ENCODE measurements at places on chromosomes 12 and 14. TPM values are rescaled to one million over a fixed set of nuclear protein-coding genes. Genes with fewer than 3 reads are reported as not detected.

DNA sequence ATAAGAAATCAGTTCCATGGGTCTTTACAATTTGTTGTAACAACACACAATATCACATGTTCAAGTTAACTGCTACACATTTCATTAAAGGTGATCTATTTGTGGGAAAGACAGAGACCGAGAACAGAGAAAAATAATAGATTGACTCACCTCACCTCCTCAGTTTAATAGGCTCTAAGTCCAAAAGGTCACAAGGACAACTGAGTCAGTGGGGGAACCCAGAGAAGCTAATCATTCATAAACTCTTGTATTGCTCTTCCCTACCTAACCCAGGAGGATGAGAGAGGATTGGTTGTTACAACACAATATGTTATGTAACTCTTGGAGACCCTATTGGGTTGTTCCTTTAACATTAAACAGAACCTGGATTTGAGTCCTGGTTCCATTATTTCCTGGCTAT is 72.2 kb upstream of the CRY1 start:
- DNase-seq: no peak

GRCh38 chr12:54167500-54167896 is 21.3 kb downstream of the SMUG1 start:
- no peak for DNase-seq

DNA sequence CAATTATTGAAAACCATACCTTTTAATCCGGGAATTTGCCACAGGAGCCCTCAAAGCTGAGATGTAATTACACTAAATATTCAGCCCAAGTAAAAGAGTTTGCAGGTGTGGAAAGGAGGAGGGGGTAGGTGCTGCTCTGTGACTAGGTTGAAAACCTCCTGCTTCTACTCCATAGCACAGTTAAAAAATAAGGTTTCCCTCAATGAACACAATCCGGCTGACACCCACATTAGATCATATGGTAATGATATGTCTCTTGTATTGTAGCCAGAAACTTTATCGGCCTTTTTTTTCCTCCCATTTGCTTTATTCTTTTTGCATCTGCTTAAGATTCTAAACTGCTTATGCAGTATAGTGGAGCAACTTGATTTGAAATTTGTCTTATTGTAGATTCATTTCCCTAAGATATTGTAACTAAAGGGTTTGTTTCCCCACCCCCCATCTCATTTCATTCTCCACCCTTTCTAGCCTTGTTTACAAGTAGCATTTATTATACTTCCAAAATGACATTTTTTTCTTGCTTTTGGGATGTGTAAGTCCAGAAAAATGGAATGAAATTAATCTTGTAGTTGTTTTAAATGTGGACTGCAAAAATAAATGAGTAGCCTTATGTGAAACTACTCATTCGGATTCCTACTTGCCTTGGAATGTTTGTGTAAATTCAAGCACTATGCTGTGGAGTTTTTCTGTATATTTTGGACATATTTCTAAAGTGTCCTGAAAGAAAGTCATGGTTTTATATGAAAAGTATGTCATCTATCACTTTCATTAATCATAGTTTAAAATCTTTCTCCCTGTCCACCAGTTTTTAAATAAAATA is at the start of gene DCN:
DCN (minus strand) TSS at position 182 of the 820 bp plus-strand sequence. CDS start 4,265 bp downstream, outside the sequence.
- DNase-seq: no peak

- DNase-seq: no peak
These were observed 28.4 kb upstream of the A2M start for GRCh38 chr12:9143929-9144729.

DNA sequence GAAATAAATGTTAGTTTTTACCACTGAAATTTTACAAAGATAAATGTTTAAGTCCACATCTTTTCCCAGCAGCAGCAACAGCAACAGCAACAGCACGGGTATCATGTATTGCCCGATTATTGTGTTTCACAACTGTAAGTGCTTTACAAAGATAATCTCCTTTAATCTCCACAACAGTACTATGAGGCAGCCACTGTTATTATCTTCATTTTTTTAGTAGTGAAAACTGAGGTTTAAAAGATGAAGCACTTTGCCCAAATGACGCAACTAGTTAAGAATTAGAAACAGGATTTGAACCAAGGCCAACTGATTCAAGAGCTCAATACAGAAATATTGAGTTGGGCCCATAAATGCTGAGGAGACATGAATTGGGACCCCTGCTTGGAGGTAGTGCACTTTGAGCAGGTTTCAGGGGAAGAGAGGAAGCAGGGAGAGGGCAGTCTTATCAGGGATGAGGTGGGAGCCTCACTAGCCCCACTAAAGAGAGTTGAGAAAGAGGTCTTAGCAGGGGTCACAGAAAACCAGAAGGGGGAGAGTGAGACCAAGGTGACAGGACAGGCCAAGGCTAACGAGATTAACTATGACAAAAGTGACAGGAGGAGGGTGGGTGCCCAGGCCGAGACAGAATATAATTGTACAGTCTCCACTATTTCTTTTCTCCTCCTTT is 15.3 kb downstream of the KRT2 start:
- no peak for DNase-seq

DNA sequence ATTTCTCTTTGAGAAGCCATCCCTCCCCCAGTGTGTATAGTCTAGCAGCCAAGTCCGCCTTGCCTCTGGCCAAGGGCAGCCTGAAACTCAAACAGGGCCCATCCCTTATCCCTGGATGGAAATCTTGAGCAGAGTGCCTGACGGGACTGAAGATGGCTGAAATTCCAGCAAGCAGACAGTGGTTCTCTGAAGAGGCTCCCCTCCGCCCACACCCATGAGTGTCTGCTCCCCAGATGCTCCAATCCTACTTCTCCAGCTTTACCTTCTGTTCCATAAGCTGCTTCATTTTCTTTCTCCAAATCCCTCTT is 396.2 kb downstream of the NUAK1 start:
- no peak for DNase-seq

BHLHE41 gene
- 7.4 TPM for total RNA-seq

- DNase-seq: no peak
These were observed 3.2 kb upstream of the TESPA1 start for GRCh38 chr12:54987611-54988231.

PLBD2 gene
- total RNA-seq: 22.8 TPM

CCDC175 gene
- not detected for total RNA-seq

DNA sequence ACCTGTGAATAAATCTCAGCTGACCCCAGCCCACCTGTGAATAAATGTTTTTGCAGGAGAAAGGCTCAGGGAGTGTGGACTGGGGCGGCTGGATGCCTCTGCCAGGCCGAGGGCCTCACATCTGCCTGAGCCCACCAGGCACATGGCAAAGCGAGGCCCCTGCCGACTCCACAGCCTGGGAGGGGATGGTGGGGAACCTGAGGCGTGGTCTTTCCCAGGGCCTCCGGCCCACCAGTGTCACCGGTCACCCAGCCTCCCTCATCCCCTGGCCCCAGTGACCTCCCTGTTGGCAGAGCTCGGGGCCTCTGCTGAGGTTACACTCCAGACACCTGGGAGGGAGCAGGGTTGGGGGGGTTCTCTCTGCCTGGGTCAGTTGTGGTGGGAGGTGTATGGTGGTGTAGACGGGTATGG is 8.2 kb downstream of the NOC4L start:
- DNase-seq: no peak

GRCh38 chr14:98859301-98859700 is 412.7 kb downstream of the BCL11B start:
- DNase-seq: no peak

PLEKHD1 gene
- total RNA-seq: not detected

DNA sequence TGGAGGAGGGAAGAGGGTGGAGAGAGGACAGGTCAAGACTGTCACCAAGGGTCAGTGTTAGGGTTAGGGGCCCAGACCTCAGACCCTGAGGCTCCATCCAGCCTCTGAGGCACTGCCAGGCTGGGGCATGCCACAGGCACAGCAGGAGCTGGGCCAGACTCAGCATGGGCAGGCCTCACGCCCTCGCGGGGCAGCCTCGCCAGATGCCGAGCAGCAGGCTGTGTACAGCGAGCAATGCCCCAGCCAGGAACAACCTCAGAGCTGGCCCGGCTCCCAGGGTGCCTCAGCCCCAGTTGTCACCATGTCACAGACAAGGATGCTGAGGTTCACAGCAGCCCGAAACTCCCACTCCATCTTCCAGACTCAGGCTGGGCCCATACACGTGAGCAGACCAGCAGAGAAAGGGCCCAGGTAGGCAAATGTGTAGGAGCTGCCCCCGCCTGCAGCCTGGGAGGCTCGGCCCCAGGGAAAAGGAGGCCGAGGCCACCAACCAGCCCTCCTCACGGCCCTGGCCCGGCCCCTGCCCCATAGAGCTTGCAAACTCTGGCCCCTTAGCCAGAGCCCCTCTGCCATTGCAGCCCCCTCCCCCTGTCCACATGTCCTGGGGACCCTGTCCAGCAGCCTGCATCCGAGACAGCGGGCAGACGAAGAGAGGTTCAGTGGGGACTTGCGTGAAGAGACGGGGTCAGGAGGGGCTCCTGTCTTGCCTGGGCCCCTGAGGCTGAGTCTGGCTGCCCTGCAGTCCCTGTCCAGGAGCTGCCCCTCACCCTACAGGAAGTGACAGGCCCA is 7.5 kb downstream of the C14orf180 start:
- no peak for DNase-seq
